WERI-Rb-1 (cell line): ENCODE measurements at places on chromosomes 7 and 10.

DNA sequence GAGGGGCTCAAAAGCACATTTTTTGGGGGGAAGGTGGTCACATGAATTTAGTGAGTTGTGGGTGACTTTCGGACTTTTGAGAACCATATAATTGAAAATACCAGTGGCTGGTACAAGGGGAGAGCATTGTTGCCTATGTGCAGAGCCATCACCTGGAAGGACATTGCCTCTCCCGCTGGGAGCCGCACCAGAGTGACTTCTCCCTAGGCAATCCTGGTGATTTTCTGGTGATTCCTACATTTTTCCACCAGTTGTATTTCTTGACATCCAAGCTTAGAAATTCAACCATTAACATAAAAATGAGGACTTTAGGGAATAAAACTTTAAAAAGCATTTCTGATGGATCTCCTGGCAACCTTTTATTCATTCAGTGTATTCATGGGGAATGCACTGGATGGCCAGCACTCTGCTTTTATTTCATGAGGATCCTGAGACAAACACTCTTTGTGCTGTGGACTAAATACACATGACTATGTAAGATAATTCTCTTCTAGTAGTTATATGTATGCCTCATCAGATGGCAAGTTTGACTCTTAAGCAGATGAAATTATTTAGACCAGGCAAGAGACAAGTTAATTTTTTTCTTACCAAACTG lies 41.8 kb upstream of the MKI67 start:
- DNase-seq, result no peak

DNA sequence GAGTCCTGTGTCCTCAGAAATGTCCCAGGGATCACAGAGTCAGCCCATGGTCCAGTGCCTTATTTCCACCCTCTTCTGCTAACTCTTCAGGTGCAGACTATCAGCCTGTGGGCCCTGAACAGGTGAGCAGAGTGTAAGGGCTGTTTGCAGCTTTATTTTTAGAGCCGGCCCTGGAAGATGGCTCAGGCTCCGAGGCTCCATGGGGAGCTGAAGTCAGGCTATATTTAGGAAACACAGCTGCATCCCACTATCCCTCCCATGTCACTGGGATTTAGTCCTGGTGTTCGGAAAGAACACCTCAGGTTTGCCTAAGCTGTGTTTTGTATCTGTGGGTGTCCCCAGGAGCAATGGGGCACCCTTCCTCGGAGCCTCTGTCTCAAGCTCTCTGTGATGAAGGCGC lies 126.9 kb downstream of the RPS24 start:
- DNase-seq, result no peak

GRCh38 chr10:24237801-24238395 lies 29.0 kb downstream of the KIAA1217 start:
- DNase-seq, result no peak

- no peak for DNase-seq
These were observed 192.9 kb downstream of the AUTS2 start for GRCh38 chr7:69790977-69791724.

- DNase-seq, result no peak
These were observed 9.3 kb downstream of the ZNF316 start for GRCh38 chr7:6646465-6646864.

- DNase-seq, result no peak
These were observed 549.0 kb upstream of the VSTM2A start for GRCh38 chr7:53993224-53993623.

DNA sequence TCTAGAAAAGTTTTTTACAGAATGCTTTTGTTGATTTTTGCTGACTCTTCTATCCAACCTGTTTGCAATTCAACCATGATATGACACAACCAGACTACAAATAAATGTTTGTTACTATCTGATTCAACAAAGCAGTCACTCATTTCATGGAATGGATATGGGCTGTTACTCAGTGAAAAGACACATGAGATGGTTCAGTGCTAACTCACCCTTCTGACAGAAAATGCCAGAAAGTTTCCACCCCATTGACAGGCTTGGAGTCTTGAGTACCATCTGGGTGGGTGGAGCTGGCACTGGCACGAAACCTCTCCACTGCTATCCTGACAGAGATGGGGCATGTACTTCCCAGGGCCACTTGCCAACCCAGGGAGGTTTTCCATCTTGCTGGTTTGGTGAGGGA lies 39.5 kb downstream of the RBM28 start:
- DNase-seq, result no peak

GRCh38 chr10:75187961-75188426 lies 22.6 kb upstream of the VDAC2 start:
- DNase-seq, result peak; percentile 60

DNA sequence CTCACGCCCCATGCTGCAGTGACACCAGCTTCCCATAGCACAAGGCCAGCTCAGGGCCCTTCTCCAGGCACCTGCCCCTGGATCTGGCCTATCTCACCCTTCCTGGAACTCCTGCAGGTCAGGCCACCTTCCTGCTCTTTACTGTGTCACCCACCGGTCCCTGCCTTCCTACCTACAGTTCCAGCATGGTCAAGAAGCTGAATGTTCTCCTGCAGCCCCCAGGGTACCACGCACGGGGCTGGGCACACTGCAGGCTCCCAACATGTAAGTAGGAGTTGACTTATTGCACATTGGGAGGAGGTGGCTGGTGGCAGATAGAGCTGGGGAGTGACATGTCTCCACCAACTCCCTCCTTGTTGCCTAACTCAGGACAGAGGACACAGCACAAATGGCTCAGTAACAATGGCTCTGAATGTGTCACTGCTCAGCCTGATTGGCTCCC lies 14.5 kb downstream of the ITPRIP start:
- no peak for DNase-seq

DNA sequence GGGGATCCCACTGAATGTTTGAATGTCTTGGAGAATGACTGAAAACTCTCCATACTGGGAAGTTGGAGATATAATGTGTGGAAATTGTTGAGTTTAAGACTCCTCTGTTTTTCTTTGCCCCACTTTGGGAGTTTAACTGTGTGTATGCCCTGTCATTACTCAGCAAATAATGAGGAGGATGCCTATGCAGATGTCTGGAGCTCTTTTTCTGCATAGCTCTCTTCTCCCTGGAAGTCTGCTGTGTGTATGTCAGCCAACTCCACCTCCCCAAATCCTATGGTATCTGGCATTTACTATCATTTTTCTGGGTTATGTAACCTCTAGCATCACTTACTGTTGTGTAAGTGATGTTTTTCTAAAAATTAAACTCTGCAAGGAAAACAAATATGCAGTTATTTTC lies 122.2 kb downstream of the ANKRD7 start:
- DNase-seq, result no peak

DNA sequence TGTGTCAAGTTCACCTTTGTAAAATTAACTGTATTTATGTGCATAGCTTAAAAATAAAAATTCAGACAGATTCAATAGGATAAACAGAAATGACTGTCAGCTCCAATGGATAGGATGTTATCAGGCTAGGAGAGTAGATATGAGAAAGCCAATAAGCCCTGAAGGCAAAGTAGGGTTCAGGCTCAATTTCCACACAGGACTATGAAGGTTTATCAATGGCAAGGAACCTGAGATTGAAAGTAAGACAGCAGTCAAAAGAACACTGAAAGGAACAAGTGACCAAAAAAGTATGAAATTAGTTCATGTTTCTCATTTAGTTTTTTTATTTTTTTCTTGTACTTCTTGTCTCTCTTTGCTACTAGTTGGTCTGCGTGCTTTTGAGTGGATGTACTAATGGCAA lies 121.4 kb downstream of the ELMO1 start:
- DNase-seq, result no peak

- DNase-seq, result no peak
These were observed 349.7 kb downstream of the PTEN start for GRCh38 chr10:88213065-88213605.

GRCh38 chr10:70381471-70382421 lies 679 bp downstream of the LRRC20 start:
- DNase-seq, result peak; percentile 92

DNA sequence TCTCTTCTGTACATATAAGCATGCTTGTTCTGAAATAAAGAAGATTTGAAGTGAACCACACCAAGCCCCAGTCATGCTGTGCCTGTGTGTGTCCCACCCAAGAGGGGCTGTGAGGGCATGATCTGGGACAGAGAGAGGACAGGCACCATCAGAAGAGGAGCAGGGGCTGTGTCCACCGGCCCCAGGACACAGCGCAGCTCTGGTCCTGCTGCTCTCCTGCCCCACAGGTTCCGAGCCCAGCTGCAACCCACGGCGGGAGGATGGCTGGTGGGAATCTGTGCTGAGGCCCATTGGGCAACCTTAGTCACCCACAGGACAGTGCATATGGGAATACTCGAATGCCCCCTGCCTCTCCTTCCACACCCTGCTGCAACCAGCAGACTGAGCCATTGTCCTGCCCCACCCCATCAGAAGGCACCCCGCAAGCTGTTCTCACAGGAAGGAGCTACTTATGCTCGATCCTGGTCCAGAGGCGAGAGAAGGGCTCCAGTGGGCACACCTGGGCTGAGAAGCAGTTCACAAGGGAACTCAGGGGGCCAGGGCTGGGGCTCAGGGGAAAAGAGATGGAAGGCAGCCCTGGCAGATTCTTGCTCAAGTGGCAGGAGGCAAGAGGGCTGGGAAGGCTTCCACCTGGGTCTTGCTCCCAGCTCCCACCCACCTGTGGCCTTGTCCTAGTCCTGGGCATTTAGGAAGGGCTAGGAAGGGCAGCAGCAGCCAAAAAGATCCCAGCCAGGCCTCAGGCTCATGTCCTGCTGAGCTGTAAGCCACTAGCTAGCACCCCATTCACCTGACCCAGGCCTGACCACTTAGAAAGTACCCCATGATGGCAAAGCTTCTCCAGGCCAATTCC lies 31.9 kb downstream of the LDB3 start:
- DNase-seq, result no peak

DNA sequence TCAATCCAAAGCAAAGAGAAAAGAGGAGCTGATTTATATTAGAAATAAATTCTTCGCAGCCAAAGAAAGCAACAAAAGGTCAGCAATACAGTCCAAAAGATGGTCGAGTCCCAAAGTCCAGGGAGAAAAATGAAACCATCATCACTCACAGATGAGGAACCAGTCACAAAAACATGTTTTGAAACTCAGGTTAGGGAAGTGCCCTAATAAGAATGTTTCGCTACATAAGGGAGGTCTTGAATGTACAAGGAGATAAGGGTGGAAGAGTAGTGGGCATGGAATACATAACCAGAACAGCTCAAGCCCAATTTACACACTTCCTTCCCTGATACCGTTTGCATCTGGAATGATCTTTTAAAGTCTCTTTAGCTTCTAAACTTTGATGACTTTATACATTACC lies 53.6 kb downstream of the VPS41 start:
- no peak for DNase-seq

DNA sequence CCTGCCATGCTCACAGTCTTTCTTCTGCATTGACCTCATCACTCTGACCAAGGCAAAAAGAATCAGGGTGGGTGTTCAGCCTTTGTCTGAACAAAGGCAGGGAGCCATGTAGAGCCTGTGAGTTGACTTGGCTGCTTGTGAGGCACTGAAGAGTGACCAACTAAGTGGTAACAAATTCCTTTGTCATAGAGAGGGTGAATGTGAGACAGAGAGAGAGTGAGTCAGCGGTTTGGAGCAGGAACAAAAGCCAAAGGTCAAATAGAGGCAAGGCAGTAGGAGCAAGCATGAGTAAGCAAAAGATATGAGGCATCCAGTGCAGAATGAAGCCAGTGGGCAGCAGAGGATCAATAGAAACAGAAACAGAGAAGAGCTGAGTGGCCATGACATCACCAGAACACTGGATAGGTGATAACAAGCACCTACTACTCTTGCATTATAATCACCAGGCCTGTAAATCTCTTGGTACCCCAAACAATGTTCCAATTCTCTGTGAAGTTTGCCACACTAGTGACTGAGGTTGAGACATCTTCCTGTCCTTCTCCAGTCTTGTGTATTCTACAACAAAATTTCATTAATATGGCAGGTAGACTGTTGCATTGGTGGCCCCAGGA lies 116.2 kb upstream of the LAMB4 start:
- no peak for DNase-seq

DNA sequence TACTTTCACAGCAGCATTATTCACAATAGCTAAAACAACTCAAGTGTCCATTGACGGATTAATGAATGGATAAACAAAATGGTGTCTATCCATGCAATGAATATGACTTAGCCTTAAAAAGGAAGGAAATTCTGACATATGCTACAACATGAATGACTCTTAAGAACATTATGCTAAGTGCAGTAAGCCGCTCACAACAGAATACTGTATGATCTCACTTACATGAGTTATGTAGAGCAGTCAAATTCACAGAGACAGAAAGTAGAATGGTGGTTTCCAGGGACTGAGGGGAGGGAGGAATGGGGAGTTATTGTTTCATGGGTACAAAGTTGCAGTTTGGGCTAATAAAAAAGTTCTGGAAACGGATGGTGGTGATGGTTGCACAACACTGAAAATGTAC lies 282.0 kb downstream of the GRID1 start:
- DNase-seq, result no peak

DNA sequence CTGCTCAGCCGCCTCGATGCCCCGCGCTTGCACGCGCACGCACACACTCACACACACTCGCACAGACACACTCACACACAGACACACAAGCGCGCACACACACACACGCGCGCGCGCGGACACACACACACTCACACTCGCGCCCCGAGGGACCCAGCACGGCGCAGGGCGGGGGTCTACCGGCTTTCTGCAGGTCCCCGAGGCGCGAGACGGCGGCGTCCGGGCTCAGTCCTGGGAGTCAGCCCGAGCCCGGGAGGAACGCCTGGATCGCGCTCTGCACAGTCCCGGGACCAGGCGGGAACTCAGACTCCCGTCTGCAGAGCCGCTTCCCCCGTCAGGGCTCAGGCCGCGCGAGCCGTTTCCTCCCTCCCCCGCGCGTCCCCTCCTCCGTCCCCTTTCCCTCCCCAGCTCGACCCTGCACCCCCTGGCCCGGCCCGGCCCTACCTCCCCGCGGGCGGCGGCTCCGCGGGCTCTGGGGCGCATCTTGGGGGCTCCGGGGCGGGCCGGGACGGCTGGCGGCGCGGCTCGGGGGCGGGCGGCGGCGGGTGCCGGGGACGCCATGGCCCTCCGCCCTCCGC lies 464 bp downstream of the DENND2A start:
- DNase-seq, result peak; percentile 55

DNA sequence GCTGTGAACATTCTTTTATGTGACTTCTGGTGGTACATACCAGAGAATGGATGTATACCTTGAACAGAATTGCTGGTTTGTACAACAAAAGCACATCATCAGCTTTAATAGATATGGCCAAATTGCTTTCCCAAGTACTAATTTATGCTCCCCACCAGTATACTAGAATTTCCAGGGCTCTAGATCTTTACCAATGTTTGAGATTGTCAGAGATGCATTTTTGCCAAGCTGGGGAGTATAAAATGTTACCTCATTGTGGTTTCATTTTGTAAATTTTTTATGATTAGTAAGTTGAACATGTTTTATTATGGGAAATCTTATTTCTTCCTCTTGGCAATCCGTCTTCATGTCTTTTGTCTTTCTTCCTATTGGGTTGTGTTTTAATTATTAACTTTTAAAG lies 179.9 kb upstream of the TMEM106B start:
- no peak for DNase-seq

- DNase-seq, result no peak
These were observed 25.4 kb upstream of the PRKAG2 start for GRCh38 chr7:151902311-151902710.
